Pancreas (tissue), 10 donors: ENCODE measurements at places on chromosomes 5 and 9. TPM values are rescaled to one million over a fixed set of nuclear protein-coding genes. Genes with fewer than 3 reads are reported as not detected.

Gene SVEP1
- polyA plus RNA-seq, result 0.96 TPM

Gene TMEM215
- not detected for polyA plus RNA-seq

Gene TMEM252
- polyA plus RNA-seq, result not detected

Gene C9orf50
- not detected for polyA plus RNA-seq

Gene OGN
- polyA plus RNA-seq, result 1.4 TPM

Gene CYSRT1
- 1.3 TPM for polyA plus RNA-seq

Gene ARID3C
- polyA plus RNA-seq, result not detected

Gene SEMA4D
- polyA plus RNA-seq, result 10.4 TPM

Gene LAMC3
- polyA plus RNA-seq, result 8.9 TPM

Gene PRRX2
- polyA plus RNA-seq, result 1.9 TPM

Gene EQTN
- 0.33 TPM for polyA plus RNA-seq

Gene UIMC1
- 28.0 TPM for polyA plus RNA-seq

Gene NDUFB6
- polyA plus RNA-seq, result 12.6 TPM

Gene IL4
- polyA plus RNA-seq, result not detected

Gene TRIP13
- 0.45 TPM for polyA plus RNA-seq

Gene C9orf153
- polyA plus RNA-seq, result not detected

Gene PRELID2
- 4.0 TPM for polyA plus RNA-seq

Gene FOXD4L3
- polyA plus RNA-seq, result 0.15 TPM

Gene DIPK1B
- 32.3 TPM for polyA plus RNA-seq

Gene CARD6
- polyA plus RNA-seq, result 1.9 TPM

Gene CDC14B
- 4.6 TPM for polyA plus RNA-seq

Gene CATSPER3
- polyA plus RNA-seq, result 1.7 TPM

Gene BSPRY
- 12.5 TPM for polyA plus RNA-seq

Gene CCDC187
- polyA plus RNA-seq, result 2.0 TPM

Gene PKD2L2
- polyA plus RNA-seq, result 0.05 TPM

Gene SPACA9
- 3.2 TPM for polyA plus RNA-seq

Gene LHX6
- 1.7 TPM for polyA plus RNA-seq

Gene WNT8A
- polyA plus RNA-seq, result not detected

Gene HTR4
- not detected for polyA plus RNA-seq

Gene LHX3
- polyA plus RNA-seq, result not detected

Gene RBM22
- 21.3 TPM for polyA plus RNA-seq

Gene ACOT12
- not detected for polyA plus RNA-seq

Gene FOXD4L6
- polyA plus RNA-seq, result 0.05 TPM

Gene FOXD4
- 0.38 TPM for polyA plus RNA-seq

Gene ADAMTS16
- 1.1 TPM for polyA plus RNA-seq

Gene FUT7
- polyA plus RNA-seq, result 0.12 TPM

Gene GNG10
- 34.9 TPM for polyA plus RNA-seq

Gene CD274
- polyA plus RNA-seq, result 1.4 TPM

Gene CDH9
- not detected for polyA plus RNA-seq

Gene APBA1
- polyA plus RNA-seq, result 0.68 TPM

Gene IGIP
- 3.8 TPM for polyA plus RNA-seq

Gene GPSM1
- polyA plus RNA-seq, result 54.4 TPM

Gene SLC2A6
- 6.7 TPM for polyA plus RNA-seq

Gene NFIB
- polyA plus RNA-seq, result 8.9 TPM

Gene RABEPK
- 13.8 TPM for polyA plus RNA-seq

Gene ADAMTS12
- 0.34 TPM for polyA plus RNA-seq

Gene CDK9
- polyA plus RNA-seq, result 119 TPM
